BE2C (cell line): ENCODE measurements at places on chromosomes 7 and 10.
A peak's percentile ranks its signal among the peaks of the same experiment; 100 is the strongest.

DNA sequence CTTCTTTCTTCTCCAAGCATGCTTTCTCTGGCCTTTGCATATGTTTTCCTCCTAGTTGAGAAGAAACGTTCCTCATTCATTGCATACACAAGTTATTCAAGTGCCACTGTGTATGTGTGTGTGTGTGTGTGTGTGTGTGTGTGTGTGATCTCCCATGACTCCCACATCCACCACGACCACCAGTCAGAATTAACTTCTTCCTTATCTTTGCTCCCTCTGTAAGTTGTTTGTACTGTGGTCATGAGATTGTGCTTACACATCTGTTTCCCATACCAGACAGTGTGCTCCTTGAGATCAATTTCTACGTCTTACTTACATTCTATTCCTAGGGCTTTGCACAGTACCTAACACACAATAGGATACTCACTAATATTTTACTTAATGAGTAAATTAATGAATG, 22.4 kb upstream of the FAM13C start:
- no peak for DNase-seq

GRCh38 chr7:14825912-14826311, 76.6 kb downstream of the DGKB start:
- DNase-seq: no peak

- DNase-seq: no peak
These were observed 369.7 kb upstream of the MYO3A start for GRCh38 chr10:25564351-25564750.

DNA sequence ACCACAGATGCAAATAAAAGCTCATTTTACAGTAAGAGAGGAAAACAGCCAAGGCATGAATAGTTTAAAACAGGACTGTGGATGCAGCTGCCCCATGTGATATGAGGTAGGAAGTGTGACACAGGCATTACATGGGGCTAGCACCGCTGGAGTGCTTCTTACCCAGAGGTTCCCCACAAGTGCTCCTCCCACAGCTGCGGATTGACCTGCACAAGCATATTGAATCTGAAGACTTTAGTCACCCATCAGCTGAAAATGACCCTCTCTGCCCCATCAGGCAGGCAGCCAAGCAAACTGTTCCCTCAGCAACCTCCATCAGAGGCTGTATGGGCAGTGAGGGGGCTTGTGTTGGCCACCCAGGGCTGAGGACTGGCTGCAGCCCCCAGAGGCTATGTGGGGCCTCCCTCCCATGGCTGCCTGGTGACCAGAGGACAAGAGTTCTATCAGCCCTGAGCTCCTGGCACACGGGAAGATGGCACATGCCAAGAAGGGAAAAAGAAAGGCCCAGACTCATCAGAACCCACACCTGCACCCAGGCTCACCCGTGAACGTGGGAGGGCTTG, 98.7 kb downstream of the TCERG1L start:
- DNase-seq: no peak

DNA sequence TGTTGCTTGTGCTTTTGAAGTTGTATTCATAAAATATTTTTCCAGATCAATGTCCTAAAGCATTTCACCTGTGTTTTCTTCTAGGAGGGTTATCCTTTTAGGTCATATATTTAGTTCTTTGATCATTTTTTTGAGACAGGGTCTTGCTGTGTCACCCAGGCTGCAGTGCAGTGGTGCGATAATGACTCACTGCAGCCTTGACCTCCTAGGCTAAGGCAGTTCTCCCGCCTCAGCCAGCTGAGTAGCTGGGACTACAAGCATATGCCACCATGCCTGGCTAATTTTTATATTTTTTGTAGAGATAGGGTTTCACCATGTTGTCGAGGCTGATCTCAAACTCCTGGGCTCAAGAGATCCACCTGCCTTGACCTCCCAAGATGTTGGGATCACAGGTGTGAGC, 315.8 kb upstream of the KAT6B start:
- no peak for DNase-seq

- DNase-seq: no peak
These were observed 12.7 kb downstream of the TASOR2 start for GRCh38 chr10:5697342-5697741.

GRCh38 chr10:93600446-93601145, 439 bp downstream of the RBP4 start:
- peak; percentile 13 for DNase-seq

DNA sequence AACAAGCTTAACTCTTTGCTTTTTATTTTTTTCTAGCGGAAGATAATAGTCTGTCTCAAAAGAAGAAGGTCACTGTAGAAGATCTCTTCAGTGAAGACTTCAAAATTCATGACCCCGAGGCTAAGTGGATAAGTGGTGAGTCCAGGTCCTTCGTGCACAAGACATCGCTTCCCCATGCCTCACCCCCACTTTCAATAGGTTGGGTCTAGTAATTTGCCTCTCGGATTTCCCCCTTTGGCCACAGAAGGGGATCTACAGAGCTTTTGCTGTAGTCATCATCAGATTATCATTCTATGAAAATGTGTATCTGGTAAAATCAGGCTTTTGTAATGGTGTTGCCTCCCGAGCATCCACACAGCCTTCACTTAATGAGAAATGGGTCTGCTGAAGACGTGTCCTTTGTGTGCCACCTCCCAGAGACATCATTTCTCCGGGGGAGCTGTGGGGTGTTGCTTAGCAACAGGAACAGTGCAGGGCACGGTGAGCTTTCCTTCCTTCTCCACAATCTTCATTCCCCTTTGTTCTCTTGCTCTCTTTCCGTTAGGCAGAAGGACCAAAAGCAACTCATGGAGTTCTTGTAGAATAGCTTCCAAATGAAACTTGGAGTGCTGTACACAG, 422.8 kb downstream of the DPP6 start:
- no peak for DNase-seq

GRCh38 chr10:123972481-123973401, 81.1 kb upstream of the CPXM2 start:
- no peak for DNase-seq

- no peak for DNase-seq
These were observed 835 bp downstream of the COMMD3 start for GRCh38 chr10:22317076-22317370.

GRCh38 chr10:87589645-87590051, 70.0 kb upstream of the PAPSS2 start:
- no peak for DNase-seq

- no peak for DNase-seq
These were observed 18.9 kb downstream of the GIMAP5 start for GRCh38 chr7:150756166-150756565.

- DNase-seq: peak; percentile 99
These were observed at the start of gene PPIA for GRCh38 chr7:44796504-44797328. Gene PPIA, plus strand, starts transcription at chr7:44796681. Its CDS starts 44 bp downstream, at chr7:44796725.

DNA sequence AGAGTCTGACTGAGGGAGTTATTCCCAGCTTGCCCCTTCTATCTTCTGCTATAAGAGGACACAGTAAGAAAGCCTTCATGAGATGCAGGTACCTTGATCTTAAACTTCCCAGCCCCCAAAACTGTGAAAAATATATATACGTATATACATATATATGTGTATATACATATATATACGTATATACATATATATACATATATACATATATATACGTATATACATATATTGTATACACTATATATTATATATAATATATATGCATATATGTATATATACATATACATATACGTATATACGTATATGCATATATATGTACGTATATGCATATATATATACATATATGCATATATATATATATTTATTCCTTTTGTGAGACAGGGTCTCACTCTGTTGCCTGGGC, 17.7 kb downstream of the EZH2 start:
- no peak for DNase-seq

GRCh38 chr10:68109331-68109730, at the start of gene MYPN:
Gene MYPN, plus strand, starts transcription at chr10:68109488. Its CDS starts 11,951 bp downstream, at chr10:68121439.
- DNase-seq: no peak

DNA sequence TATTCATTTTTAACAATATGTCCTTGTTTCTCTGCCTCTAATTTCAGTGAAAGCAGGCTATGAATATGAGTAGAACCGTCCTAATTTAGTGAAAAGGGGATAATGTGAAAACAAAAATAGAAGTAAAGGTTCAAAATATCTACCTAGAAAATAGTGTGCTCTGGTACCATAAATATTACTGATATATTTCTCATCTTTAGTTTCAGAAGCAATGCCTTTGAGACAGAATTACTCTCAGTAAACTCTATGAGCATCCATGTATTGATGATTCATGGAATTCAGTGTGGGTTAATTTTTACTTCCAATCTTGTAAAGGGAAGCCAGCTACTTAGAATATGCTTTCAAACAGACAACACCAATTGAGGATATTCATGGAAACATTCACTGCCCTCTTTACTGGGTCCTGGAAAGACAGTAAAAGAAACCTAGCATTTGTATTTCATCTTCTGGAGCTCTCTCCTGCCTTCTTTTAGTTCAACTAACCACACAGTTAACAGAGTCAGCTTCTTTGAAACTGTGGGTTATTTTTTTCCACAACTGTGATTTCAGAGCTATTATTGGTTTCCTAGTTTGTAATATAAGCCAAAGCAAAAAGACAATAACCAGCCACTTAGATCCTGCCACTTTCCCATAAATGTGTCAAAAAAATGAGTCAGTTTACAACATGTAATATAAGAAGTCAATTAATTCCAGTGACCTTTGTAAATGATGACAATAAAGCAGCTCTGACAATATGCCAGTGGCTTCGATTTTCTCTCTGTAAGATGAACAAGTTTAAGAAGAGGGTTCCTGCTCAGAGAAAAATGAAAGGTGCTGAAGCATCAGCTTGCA, 1.7 kb downstream of the LRRN3 start:
- DNase-seq: no peak

- DNase-seq: no peak
These were observed 21.5 kb upstream of the SMKR1 start for GRCh38 chr7:129480674-129481363.

DNA sequence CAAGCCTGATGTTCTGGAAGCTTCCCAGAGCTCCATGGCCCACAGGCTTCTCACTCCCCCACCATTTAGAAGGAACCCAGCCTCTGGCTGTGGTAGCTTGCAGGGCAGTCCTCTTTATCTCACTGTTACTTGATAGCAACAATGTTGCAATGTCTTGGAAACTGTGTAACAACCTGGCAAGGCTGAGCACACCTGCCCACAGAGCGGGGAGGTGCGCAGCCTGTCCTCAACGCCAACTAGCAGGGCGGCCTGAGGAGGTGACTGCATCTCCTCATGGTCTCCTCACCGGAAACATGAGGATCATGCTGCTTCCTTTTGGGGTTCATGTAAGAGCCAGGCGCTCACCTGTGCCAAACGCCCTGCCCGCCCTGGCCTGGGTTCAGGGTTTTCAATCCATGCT, 43.7 kb upstream of the INSIG1 start:
- no peak for DNase-seq

- DNase-seq: no peak
These were observed 599.3 kb upstream of the CELF2 start for GRCh38 chr10:10418387-10418786.
